Karpas-422 (cell line): ENCODE measurements at places on chromosomes 4 and X.

DNA sequence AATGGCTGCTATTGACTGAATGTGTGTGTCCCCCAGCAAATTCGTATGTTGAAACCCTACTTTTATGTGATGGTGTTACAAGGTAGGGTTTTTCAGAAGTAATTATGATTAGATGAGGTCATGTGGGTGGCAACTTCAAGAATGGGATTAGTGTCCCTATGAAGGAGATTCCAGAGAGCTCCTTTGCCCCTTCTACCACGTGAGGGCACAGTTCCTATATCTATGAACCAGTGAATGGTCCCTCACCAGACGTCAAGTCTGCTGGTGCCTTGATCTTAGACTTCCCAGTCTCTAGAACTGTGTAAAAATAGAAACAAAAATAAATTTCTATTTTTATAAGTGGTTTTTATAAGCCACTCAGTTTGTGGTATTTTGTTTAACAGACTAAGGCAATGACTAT lies 1137.6 kb upstream of the IGFBP7 start:
- no peak for DNase-seq

DNA sequence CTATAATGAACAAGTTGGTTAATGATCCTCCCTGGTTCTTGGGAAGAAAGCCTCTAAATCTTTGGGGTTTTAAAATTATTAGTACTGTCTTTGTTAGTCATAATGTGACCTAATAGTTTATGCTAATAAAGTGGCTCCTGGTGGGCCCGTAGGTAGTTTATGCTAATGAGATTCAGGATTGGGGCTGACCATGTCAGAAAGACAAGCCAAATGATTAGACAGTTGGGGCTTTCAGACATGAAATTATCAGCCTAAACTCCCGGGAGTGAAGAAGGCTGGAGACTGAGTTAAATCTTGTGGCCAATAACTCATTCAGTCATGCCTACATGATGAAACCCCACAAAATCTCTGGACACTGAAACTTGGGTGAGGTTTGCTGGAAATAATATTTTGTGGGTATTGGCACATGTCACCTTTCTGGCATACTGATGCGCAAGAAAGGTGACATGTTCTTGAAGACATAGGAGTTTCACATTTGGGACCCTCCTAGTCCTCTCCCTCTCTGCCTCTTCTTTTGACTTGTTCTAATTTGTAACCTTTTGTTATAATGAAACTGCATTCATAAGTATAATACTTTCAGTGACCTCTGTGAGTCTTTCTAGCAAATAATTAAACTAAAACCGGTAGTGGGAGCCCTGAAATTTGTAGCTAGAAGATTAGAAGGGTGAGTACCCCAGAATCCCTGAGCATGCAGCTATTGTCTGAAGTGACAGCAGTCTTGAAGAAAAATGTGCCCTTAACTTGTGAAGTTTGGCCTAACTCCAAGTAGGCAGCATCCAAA lies 196.8 kb upstream of the FSTL5 start:
- no peak for DNase-seq

- no peak for DNase-seq
Observed at GRCh38 chr4:111136438-111136837, 513.6 kb upstream of the PITX2 start.

DNA sequence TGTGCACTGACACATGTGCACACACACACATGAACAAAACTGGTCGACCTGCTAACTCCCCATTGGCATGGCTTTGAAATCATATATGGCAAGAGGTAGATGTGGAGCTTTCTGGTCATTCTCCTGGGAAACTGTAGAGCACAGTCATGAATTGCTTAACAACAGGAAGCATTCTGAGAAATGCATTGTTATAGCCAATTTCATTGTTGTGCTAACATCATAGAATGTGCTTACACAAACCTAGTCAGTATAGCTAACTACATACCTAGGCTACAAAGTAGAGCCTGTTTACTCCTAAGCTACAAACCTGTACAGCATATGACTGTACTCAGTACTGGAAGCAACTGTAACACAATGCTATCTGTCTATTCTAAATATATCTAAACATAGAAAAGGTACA lies 134.2 kb upstream of the SH3RF1 start:
- DNase-seq: no peak

DNA sequence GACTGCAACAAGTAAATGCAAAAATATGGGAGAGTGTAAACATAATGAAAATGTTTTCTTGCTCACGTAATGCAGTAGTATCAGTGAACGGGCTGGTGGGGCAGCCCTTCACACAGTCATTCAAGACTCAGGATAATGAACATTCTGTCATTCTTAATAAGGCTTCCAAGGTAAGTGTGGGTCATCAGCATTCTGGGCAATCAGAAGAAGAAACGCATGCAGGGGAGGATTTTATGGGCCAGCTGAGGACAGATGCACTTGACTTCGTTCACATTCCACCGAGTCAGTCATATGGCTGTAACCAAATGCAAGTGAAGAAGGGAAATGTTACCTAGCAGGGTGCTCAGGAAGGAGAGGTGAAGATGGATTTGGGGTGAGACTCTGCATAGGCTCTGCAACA lies 68.0 kb upstream of the MAP9 start:
- peak; percentile 60 for DNase-seq

DNA sequence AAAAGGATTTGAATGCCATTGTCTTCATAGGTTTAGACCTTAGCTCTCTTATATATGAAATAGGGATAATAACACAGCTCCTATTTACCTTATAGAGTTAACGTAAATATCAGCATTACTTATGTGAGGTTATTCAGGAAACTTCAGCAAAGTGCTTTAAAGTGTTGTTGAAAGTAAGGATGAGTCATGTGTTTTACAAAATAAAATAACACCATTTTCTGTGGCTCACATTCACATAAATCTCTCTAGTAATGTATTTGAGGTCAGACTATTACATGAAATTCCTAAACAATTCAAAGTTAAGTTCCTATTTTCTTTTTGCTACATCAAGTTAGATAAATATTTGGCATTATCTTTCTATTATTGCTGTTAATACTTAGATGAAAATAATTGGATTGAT lies 2.9 kb downstream of the GNRHR start:
- DNase-seq: no peak

DNA sequence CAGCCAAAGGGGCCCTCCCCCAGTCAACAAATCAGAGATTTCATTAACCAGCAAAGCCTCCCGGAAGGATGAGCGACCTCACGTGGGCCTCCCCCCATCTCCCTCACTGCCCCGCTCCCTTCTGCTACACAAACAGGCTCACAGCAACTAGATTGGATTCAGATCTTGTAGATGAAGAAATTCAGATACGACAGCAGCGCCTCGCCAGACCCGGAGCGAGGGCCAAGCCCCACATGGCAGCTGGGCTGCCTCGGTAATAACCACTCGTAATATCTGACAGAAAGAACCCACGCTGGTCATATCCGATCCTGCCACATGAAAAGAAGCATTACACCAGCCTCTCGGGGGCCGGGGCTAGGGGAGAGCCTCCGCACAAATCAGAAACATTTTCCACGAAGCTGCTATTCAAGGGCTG lies 581.3 kb downstream of the BCOR start:
- no peak for DNase-seq
